ENCODE measurements at places on chromosomes 2 and 18.

DNA sequence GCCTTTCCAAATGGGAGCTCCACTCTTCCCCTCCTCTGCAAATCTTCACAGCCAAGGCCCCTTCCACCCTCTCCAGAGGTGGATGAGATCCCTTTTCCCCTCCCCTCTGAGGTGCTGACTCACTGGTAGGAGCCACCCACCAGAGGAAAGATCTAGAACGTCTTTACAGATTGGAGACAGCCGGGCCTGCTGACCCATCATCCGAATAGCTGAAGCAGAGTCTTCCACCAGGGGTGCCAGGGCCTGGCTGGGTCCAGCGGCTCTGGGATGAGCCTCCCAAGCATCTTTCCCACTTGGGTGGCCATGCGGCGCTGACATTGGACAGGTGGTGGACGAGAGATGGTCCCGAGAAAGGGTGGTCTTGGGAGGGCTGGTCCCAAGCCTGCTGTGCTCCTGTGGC, 9.0 kb downstream of the ERFE start:
- no peak for DNase-seq

GRCh38 chr18:39842366-39842914, 2112.6 kb upstream of the PIK3C3 start:
- DNase-seq, result no peak

DNA sequence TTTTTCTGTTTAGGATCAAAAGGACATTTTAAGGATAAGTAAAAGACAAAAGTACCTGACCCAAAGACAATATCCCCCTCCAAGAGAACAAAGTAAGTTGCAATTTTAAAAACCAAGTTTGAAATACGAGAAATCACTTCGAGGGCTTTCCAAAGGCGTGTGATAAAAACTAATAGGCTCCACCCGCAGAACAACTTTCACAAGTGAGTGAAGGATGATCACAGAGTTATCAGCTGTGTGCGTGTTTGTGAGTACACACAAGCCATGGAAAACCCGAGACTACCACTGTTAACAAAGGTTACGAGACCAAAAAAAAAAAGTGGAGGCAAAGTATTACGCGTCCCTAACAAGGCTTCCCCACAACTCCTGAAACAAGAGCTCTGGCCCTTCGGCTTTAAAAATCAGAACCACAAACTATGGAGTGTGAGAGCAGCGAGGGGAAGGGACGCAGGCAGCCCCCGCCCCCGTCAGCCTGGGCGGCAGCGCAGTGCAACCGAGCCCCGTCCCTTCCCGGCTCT, 719 bp downstream of the SMAD2 start:
- DNase-seq, result no peak

DNA sequence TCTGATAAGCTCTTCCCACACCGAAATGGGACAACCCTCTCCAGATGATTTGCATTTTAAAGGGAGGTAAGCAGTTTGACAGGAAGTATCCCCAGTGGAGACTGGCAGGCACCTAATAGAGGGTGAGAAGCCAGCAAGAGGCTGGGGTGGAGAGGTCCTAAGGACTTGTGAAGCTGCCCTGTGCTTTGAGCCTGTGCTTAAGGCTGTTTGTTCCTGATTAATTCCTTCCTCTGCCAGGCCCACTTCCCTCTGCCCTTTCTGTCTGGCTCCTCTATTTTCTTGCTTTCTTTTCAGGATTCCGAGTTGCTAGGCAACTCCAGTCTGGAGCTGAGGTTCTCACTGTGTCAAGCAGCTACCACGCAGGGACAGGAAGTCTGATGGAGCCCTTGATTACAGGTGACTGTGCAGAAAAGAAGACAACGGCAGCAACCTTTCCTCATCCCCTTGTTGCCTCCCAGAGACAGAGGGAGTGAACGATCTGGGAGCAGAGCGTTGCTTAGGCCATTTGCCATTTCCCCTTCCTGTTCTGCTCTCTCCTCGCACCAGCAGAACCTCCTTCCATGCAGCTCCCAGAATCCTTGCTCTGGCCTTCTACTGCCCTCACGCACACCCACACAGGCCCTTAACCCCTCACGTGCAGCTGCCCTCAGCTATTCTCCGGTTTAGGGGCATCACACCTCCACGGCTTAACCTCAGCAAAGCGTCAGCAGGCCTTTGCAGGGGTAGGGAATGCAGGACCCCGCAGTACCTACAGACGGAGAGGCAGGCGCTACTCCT, 103.6 kb upstream of the CELF4 start:
- DNase-seq, result no peak

DNA sequence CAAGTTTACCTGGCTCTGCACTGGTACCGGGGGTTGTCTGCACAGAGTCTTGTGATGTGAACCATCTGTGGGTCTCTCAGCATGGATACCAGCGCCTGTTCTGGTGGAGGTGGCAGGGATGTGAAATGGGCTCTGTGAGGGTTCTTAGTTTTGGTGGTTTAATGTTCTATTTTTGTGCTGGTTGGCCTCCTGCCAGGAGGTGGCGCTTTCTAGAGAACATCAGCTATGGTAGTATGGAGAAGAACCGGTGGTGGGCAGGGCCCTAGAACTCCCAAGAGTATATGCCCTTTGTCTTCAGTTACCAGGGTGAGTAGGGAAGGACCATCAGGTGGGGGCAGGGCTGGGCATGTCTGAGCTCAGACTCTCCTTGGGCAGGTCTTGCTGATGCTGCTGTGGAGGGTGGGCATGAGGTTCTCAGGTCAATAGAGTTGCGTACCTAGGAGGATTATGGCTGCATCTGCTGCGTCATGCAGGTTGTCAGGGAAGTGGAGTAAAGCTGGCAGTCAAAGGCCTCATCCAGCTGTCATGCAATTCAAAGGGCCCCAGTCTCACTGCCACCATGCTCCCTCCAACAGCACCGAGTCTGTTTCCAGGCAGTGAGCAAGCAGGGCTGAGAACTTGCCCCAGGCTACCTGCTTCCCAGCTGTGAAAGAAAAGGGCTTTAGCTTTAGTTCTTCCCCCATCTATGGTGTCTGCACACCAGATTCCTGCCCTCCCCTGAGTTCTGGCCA, 278.0 kb downstream of the METTL4 start:
- no peak for DNase-seq

GRCh38 chr2:133633881-133634409, 65.7 kb upstream of the NCKAP5 start:
- DNase-seq, result no peak

DNA sequence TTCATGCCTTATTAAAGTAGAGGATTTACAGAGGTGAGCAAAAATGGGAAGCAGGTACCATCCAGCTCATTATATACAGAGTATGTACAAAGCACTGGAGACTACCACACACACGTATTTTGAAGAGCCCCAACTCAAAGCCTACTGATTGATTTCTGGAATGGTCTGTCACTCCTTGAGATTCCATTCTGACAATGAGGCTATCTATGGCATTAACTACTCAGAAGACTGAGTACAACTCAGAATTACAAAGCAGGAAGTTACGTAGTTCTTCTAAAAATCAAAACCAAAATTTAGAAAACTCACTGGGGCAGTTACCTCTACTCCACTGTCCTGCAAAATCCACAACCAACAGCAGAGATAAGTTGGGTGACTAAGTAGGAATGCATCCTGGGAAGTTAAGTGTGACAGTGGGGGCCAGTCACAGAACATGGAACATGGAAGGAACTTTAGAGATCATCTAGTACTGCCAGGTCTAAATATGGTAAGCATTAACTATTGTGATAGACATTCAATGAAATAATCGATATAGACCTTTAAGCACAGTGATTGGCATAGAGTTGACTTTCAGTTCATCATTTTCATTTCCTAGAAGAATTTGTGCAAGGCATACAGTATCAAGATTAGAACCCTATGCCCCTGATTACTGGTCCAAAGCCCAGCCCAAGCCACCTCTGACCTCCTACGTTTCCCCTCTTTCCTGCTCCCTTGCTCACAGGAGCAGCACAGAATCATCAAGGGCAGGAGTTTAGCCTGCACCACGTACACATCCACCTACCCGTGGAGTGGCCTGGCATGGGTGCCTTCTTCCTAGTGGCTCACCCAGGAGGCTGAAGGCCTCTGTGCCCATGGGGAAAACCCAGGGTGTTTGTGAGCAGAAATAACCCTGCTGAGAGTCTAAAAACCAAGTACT, 80.1 kb upstream of the FOSL2 start:
- no peak for DNase-seq

DNA sequence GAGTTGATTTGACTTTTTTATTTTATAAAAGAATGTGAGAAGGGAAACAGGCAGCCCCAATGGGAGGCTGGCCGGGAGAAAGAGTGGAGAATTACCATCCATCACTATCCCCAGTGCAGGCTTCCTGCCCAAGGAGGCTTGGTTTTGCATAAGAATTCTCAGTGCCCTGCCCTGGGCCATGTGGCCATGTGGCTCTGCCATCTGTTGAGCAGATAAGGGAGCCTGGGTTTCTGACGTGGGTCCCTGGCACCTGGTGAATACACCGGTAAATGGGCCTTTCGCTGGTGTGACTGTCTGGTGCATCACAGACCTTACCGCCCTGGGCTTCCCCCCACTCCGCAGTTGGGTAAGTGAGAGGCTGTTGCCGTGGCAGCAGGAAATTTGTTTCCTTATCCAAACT, 54.5 kb upstream of the TMEM163 start:
- peak; percentile 31 for DNase-seq

GRCh38 chr2:88590998-88591613, 36.2 kb downstream of the EIF2AK3 start:
- no peak for DNase-seq

DNA sequence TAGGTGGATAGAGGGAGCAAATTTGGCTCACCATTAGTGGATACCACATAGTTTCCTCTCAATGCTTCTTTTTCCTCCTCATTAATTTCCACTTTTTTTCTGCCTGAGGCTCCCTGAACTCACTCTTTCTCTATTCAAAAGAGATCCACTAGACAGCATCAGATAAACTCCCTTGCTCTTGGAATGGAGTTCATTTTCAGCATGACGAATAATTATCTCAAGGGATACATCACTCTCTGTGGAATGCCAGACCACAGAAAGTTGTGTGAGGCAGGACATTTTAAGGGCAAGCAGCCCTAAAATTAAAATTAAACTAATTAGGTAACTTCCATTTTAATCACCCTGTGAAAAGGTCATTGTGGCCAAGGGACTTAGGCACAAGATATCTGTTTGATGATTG, 1920.1 kb upstream of the CELF4 start:
- no peak for DNase-seq

- no peak for DNase-seq
These were observed 143.3 kb downstream of the HDAC4 start for GRCh38 chr2:239257511-239257937.

- no peak for DNase-seq
These were observed 424.0 kb downstream of the DSC3 start for GRCh38 chr18:30618567-30618966.

DNA sequence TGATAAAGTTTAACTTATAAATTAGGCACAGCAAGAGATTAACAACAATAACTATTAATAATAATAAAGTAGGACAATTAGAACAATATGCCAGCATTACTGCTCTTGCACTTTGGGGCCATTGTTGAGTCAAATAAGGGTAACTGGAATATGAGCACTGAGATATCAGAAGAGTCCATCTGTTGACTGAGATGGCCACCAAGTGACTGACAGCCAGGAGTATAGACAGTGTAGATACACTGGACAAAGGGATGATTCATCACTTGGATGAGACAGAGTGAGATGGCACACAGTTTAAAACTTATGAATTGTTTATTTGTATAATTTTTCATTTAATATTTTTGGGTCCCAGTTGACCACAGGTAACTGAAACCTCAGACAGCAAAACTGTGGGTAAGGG, 20.0 kb downstream of the NAB1 start:
- no peak for DNase-seq

- no peak for DNase-seq
These were observed 614.6 kb upstream of the NXPH2 start for GRCh38 chr2:139394801-139395200.

GRCh38 chr2:97871096-97871780, 124.5 kb downstream of the TMEM131 start:
- no peak for DNase-seq

DNA sequence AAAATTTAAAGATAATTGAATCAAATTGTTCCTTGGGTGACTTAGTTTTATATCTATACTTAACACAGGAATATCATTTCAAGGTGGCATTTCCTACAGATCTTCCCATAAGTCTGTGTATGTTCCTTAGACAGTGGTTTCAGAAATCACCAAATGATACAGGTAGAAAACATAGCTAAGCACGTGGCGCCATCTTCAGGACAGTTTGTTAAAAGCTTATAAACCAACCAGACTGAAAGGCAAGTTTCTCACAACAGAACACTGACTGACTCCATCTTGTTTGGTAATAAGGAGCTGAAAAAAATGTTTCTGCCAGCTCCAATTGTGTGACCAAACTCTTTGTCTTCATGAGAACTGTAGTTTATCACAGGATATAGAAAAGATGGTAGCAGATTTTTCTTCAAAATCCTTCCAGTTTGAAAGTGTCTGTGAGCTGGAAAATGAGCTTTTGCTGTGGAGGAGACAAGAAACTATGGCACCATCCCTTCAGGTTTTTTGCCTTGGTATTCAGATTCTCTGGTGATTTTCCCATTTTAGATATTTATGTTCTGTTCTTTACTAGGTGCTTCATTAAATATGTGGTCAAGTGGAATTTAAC, 34.8 kb upstream of the NEUROD1 start:
- peak; percentile 73 for DNase-seq

GRCh38 chr2:238966072-238966937, 118.4 kb downstream of the TWIST2 start:
- DNase-seq, result no peak

- no peak for DNase-seq
These were observed 156.8 kb downstream of the GPD2 start for GRCh38 chr2:156592809-156593593.

- DNase-seq, result no peak
These were observed 2.3 kb downstream of the IL18R1 start for GRCh38 chr2:102357937-102358336.

DNA sequence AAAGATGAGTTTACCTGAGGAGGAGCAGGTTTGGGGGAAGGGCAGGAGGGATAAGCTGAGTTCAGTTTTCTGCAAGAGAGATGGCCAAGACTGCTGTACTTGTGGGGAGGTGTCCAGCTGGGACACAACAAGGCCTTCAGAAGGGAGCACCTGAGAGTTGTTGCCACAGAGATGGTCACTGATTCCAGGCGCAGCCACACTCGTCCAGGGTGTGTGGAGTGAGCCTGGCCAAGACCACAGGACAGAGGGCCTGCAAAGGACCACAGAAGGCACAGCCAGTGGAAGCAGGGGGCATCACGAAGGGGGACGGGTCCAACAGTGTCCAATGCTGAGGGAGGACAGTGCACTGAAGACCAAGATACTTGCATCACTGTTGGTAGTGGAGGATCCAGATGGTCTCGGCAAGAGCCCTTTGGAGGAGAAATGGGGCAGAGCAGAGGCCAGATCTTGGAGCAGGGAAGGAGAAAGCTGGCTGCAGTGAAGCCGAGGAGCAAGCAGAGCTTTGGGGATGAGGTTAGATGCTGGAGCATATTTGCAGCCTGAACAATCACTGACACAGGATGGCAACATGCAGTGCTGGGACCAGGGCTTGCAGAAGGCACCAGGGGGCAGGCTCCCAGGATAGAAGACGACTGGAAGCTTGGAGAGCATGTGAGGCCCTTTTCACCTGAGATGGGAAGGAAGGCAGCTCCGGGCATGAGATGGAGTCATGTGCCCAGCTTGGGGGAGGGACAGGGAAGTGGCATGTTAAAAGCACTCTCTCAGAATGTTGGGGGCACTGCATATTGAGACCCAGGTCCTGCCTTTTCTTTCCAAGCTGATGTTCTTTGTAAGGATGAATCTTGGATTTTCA, 214.0 kb downstream of the CYP26B1 start:
- no peak for DNase-seq

GRCh38 chr2:229376866-229377265, 105.8 kb upstream of the PID1 start:
- no peak for DNase-seq

Measured in NCI-H524 treated with DMSO at 0.1 percent for 48 hours (cell line).